ENCODE measurements at places on chromosomes 3 and 15. TPM values are rescaled to one million over a fixed set of nuclear protein-coding genes. Genes with fewer than 3 reads are reported as not detected.
A peak's percentile ranks its signal among the peaks of the same experiment; 100 is the strongest.

The SPINK8 gene
- total RNA-seq = not detected

The REC114 gene
- not detected for total RNA-seq

The BTLA gene
- 0.45 TPM for total RNA-seq

- peak; percentile 66 for DNase-seq
These were observed 908 bp upstream of the RAB43 start for GRCh38 chr3:129122412-129123011.

DNA sequence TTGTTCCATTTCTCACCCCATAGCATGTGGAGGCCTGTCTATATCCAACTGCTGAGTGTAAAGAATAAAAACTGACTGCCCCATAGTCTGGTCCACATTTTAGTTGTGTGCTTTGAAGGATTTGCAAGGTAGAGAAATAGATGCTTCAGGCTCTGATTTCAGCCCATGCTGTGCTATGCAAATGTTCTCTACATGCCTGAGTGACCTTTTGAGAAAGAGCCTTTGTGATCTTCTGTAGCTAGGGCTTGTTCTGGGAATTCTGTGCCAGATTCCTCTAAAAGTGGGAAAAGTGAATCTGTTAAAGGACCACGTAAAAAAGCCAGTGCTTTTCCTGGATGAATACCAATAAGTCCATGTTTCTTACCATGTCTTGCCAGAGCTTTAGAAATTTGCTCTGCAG lies 5.2 kb downstream of the KCTD6 start:
- no peak for DNase-seq

DNA sequence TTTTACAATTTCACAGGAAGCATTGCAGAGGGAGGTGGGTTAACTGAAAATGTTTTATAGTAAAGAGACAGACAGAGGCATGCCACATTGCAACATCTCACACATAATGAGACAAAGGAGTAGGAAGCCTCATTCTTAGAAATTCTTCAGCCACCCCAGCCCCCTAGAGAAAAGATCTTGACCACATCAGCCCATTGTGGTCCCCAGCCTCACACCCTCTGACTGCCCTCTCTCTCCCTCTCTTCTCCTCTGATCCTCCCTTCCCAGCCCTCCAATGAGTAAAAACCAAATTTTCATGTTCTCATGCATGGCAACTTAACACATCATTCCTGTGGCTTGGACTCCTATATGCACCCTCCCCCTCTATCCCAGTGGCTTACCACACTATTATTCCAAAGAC lies 174.1 kb downstream of the UACA start:
- DNase-seq = no peak

- no peak for DNase-seq
These were observed 410.8 kb upstream of the RASGRP1 start for GRCh38 chr15:38975282-38975990.

DNA sequence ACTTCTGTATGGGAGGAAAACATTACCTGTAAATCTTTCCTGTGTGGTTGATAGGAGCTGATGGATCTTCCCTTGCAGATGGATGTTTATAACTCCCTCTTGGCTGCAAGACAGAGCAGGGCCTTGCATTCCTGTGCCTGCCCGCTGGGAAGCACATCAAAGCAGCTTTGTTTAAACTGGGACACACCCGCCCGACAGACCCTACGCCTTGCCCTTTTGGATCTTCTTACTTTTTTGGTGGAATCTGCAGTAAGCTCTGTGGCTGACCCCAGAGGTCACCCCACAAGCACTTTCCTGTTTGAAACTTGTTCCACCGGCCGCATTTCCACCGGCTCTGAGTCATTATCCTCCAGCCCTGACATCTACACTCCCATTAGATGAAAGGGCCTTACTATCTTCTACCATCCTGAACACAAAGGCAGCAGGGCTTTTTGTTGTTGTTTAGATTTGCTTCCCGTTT lies 244.1 kb upstream of the STT3B start:
- DNase-seq = peak; percentile 69

- DNase-seq = no peak
These were observed 180.5 kb downstream of the APBA2 start for GRCh38 chr15:29066310-29066709.

GRCh38 chr15:71678191-71678590 lies 132.2 kb upstream of the NR2E3 start:
- DNase-seq = no peak

GRCh38 chr3:143751643-143752178 lies 96.6 kb downstream of the SLC9A9 start:
- DNase-seq = no peak

GRCh38 chr3:178270838-178271237 lies 265.4 kb upstream of the KCNMB2 start:
- no peak for DNase-seq

GRCh38 chr15:47384341-47384740 lies 333.0 kb upstream of the SEMA6D start:
- DNase-seq = no peak

DNA sequence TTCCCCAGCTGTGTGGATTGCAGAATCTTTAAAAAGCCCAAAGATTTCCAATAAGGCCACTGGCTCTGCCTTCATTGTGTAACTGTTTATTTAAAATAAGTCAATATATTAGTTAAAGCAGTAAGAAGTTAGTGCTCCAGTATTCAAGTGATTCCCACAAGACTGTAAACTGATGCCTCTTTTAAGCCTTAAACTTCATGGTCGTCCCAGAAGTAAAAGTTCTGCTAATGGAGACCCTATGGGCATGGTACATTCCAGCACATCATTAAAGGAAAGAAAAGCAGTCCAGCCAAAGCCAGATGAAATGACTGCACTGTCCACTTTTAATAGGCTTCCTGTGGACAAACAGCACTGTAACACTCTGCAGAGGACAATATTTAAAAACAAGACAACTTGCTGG lies 512.6 kb downstream of the MECOM start:
- DNase-seq = no peak

GRCh38 chr3:81620849-81621248 lies 140.6 kb downstream of the GBE1 start:
- DNase-seq = no peak

- DNase-seq = no peak
These were observed 254.6 kb upstream of the RBMS3 start for GRCh38 chr3:29026286-29026685.

- DNase-seq = no peak
These were observed 103.6 kb downstream of the DAPK2 start for GRCh38 chr15:63942486-63943365.

Data from sciatic nerve (tissue), 2 donors.